Esophagus (tissue), 2 donors: ENCODE measurements at places on chromosomes 11 and 22. TPM values are rescaled to one million over a fixed set of nuclear protein-coding genes. Genes with fewer than 3 reads are reported as not detected.

The RTL10 gene
- polyA plus RNA-seq, result 13.8 TPM

The RCOR2 gene
- polyA plus RNA-seq, result 0.13 TPM

The C11orf21 gene
- polyA plus RNA-seq, result 0.45 TPM

The BAIAP2L2 gene
- 2.6 TPM for polyA plus RNA-seq
